Left kidney (tissue), 8 donors: ENCODE measurements at places on chromosomes 7 and 10. TPM values are rescaled to one million over a fixed set of nuclear protein-coding genes. Genes with fewer than 3 reads are reported as not detected.

The TMEM178B gene
- 0.52 TPM for polyA plus RNA-seq

DNA sequence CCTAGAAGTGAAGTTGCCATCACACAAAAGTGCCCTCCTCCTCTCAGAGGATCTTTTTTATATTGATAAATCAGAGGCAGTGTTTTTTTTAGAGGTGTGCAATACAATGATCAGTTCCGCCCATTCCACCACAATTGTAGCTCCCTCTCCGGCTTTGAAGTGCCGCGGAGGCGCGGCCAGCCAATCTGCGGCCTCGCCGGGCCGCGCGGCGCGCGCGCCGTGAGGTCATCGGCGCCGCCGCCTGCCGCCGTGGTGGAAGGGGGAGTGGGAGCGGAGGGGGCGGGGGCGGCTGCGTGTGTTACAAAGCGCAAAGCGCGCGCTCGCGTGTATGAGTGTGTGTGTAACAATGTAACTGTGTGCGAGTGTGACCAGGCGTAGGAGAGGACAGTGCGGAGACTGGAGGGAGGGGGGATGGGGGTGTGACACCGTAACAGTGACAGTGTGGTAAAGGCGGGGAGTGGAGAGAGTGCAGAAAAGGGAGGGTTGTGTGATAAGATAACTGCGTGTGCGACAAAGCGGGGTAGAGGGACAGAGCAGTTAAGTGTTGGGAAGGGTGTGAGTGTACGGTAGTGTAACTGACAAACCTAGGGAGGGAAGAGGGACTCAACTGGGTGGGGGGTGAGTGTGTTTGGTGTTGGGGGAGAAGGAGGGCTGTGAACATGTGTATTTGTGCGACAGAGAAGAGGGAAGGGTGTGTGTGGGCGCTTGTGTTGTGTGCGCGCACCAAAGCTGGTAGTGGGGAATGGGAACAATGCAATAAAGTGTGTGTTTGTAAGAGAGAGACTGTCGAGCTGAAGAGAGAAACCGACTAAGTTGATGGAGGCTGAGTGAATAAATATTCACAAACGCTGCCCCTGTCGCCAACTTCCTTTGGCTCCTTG, at the start of gene SP8:
Gene SP8, minus strand, starts transcription at position 108 of the 881 bp plus-strand sequence. Its CDS starts 88 bp downstream, at position 20.
- no peak for DNase-seq

GRCh38 chr10:30581779-30582380, 47.7 kb downstream of the LYZL2 start:
- DNase-seq = peak; percentile 43

GRCh38 chr7:103644319-103644718, 198.3 kb upstream of the SLC26A5 start:
- DNase-seq = no peak
